ENCODE measurements at places on chromosomes 1 and 21.

- DNase-seq: no peak
Observed at GRCh38 chr1:67134695-67135094, at the start of gene C1orf141. TSS of gene C1orf141 (minus strand) at chr1:67134970. CDS start at chr1:67127240, 7,730 bp downstream.

GRCh38 chr1:119225831-119226230, 85.4 kb upstream of the WARS2 start:
- no peak for DNase-seq

GRCh38 chr1:234958706-234959657, 169.7 kb downstream of the TOMM20 start:
- no peak for DNase-seq

DNA sequence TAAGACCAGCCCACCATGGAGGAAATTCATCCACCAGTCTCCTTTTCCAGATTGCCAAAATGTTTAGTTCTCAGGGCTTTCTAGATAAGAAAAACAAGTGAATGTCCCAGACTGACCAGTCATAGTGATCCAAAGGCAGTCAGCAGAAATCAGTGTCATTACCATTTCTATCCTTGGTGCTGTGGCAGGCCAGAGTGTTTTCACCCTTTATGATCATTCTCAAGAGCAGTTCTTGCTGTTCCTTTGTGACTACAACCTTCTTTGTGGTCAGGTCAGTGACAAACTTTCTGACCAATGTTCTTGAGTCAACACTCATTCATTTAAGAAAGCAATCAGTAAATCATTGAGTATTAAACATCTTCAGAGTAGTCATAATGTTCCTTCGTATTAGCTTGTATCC, 7.3 kb upstream of the DHCR24 start:
- DNase-seq: no peak

- no peak for DNase-seq
Observed at GRCh38 chr1:7302126-7302525, 469.0 kb upstream of the VAMP3 start.

DNA sequence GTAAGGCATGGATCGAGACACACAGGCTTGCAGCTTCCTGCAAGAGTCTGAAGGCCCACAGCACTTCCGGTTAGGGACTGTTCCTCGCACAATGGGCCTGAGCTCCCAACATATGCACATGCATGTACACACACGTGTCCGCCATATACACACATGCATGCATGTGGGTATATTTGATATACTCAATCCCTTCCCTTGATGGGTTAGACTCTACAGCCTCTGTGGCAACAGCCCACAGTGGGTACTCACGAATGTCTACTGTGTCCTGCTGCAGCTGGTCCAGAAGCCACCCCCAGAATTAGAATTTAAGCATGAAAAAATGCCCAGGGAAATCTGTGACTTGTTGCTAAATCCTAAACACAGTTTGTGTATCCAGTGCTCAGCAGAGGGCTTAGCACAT, 9.9 kb downstream of the F3 start:
- no peak for DNase-seq

GRCh38 chr1:164720440-164721227, 161.7 kb downstream of the PBX1 start:
- DNase-seq: no peak

DNA sequence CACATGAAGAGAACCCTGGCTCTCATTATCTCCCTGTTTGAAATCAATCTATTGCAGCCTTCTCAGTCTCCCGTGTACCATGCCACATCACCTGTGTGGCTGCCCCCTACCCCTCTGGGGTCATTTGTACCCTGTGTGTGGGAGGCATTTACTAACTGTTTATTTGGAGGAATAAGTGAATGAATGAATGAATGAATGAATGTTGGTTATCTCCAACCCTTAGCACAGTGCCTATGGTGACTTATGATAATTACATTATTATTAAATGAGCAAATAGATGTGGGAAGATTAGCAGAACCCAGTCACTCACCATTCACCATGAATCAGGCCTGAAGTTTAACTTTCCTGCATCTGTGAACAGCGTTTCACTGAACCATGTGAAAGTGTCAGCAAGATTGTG, 560.8 kb downstream of the MATN1 start:
- DNase-seq: no peak

DNA sequence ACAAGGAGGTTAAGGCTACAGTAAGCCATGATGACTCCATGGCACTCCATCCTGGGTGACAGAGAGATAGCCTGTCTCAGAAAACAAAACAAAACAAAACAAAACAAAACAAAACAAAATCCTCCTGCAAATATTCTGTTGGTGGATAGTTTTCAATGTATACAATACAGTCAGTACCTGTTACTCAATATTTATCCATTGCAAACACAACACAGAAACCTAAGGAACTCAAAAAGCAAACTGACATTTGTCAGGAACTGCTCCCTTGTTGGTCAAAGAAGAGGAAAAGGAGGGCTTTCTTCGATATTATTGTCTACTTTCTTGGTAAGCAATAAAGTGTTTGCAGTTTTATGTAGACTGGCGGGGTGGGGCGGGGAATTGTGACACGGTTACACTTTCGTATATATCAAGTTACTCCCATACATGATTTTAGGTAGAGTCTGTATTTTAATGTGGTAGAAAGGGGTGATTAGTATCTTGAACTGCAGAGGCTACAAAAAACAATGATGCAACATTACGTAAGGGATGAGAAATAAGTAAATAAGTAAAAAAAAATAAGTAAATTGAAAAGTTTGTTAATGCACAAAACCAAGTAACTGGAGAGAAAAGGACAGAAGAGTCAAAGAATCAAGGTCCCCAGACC, 31.8 kb downstream of the APP start:
- no peak for DNase-seq

GRCh38 chr1:1955621-1956094, 36.6 kb upstream of the TMEM52 start:
- DNase-seq: no peak

DNA sequence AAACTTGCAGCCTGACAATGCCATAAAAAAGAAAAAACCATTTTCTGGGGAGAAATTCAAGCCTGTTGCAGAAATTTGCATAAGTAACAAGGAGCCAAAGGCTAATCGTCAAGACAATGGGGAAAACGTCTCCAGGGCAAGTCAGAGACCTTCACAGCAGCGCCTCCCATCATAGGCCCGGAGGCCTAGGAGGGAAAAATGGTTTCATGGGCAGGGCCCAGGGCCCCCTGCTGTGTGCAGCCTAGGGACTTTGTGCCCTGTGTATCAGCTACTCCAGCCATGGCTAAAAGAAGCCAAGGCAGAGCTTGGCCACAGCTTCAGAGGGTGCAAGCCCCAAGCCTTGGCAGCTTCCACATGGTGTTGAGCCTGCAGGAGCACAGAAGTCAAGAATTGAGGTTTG, 369.5 kb downstream of the NTNG1 start:
- DNase-seq: no peak

DNA sequence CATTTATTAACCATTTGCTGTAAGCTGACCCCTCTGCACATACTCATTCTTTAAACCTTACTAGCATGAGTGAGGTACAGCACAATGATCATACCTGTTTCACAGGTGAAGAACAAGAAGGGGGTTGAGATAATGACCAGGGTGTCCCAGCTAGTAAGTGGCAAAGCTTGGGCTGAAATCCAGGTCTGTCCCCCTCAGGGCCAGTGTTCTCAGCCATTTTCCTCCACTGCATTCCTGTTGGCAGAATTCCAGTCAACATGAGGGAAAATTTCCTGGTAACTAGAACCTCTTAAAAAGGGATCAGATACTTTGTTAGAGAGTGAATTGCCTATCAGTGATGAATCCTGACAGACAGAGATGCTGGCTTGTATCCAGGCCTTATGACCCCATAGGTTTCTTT, 48.1 kb downstream of the SPATA46 start:
- DNase-seq: no peak

DNA sequence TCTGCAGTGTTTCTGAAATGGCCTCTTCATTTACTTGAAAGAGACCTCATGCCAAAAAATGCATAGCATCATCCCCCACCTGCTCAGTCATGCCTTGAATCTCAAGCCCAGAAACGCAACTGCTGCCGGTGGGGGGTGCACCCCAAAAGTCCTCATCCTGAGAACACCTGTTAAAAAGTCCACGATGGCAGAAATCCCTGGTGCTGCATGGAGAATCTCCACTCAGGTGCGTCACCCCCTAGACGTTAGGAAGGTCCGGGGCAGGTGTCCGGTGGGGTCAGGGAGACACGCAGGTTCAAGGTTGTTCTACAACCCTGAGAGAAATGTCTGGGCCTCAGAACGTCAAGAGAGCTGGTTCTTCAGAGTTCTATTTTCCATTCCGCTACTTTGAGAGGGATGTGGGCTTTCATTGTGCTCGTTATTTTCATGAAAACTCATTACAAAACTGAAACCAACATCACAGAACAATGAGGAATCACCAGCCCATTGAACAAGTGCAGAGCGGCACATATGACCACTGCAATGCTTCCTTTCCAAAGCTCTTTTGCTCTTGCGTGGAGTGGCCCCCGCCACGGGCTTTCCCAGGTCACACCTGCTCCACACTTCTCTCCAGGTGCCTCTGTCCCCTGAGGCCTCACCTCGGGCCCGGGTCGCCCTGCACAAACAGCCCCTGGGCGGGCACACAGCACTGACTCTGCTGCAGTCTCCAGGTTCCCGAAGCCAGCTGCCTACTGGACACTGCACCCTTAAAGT, 201.9 kb downstream of the TOMM20 start:
- peak; percentile 13 for DNase-seq

GRCh38 chr1:2469103-2469940, 6.8 kb upstream of the PLCH2 start:
- DNase-seq: no peak

- peak; percentile 31 for DNase-seq
Observed at GRCh38 chr1:197774466-197775281, 606 bp downstream of the DENND1B start.

DNA sequence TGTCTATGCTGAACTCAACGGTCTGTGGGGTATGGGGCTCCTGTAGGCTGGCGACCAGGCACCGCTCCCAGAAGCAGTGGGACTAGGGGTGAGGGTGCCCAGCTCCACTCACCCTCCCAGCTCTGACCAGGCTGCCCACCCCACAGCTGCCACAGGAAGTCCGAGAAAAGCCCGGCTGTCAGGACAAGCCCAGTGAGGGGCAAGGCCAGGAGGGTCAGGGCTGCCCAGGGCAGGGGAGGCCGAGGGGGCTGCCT, 3.5 kb upstream of the TMEM52 start:
- DNase-seq: no peak

DNA sequence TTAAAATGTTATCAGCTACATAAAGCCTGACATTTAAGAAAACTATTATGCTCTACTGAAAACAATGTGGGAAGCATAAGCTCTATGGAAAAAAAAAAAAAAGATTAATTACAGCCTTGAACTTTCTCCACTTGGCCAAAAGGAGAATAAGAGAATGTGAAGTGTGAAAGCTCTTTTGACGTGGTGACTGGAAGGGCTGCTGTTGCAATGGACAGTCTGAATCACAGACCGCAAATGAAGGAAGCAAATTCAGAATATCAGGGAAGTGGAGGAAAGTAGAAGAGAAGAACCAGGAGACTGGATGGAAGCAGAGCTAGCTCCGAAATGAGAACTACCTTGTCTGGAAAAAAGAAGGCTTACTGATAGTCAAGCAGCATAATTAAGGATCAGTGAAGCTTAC, 106.8 kb downstream of the AK5 start:
- DNase-seq: no peak

DNA sequence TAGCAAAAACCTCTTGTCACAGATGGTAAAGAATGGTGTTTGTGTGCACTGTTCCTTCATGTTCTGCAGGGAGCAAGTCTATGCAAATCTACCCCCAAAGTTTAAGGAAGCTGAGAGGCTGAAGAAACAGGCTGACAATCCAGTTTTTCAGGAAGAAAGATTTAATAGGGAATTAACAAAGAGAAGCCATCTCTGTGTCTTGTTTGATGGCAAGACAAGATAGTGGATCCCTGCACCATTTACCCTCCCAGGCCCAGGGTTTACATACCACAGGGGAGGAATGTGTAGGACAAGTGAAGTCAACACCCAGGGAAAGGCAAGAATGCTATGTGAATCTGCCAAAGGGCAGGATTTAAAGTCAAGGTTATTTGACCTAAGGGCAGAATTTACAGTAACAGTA, 48.1 kb upstream of the FNBP1L start:
- no peak for DNase-seq

DNA sequence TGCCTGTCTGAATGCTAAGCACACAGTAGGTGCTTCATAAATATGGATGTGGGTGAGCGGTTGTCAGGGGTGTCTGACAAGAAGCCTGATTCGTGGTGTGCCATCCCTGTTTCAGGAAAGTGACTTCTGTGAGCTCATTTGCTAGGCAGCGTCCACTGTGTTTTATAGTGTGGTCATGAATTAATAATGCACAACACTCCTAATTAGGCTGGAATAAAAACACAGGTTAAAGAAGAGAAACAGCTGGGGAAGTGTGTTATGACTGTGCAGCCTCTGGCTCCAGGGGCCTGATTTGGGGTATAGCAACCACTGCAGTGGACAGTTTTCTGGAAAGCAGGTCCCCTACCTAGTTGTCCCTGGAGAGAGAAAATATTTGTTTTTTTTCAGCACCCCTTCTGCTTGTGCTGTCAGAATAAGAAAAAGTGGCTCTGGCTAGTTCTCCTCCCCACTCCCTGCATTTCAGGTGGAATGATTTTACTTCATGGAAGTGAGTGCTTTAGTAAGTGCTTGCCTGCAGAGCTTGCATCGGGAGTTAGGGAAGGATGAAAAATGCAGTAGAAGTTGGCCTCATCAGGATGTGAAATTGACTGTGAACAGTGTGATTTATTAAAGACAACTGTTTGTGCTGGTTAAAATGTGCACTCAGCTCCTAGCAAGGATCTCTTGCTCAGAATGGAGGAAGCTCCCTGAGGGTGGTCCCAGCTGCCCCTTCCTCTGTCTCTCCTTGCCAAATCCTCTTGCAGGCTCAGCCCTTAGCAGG, 333.8 kb downstream of the HHAT start:
- no peak for DNase-seq

DNA sequence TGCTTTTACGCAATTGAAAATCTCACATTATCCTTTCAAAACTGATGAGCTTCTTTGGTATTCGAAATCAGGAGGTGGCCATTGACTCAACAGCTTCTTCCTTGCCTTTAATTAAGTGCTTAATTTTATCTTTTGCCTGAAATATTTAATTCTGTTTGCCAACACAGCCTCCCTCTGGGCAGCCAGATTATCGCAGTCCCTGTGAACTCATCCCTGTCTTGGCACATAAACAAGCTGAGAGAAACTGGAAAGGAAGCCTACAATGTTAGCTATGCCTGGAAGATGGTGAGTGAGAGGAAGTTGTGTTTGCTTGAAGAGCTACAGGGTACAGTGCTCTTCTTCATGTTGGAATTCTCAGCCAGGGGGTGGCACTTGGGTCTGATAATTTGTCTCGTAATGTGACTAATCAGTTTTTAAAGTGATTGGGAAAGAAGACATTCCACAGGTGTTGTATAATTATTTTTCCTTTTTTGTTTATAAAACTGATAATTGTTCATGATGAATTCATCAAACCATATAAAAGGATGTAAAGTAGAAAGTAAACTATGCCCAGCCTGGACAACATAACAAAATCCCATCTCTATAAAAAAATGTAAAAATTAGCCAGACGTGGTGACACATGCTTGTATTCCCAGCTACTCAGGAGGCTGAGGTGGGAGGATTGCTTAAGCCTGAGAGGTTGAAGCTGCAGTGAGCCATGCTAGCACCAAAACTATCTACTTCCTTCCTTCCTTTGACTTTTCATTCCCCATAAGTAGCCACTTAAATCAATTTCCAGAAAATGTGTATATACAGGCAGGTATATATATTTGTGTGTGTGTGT, 90.1 kb upstream of the RAVER2 start:
- no peak for DNase-seq

Data from SJCRH30 (cell line).